ENCODE measurements at places on chromosomes 16 and 17. TPM values are rescaled to one million over a fixed set of nuclear protein-coding genes. Genes with fewer than 3 reads are reported as not detected.

Gene ADAP2
- total RNA-seq = 37.1 TPM

Gene SLFN11
- total RNA-seq = 22.7 TPM

Gene ALOX12
- total RNA-seq = 0.68 TPM

Gene ZNF213
- total RNA-seq = 13.1 TPM

Gene CSH2
- total RNA-seq = not detected

Gene HOXB2
- 13.9 TPM for total RNA-seq

Gene MAPK7
- total RNA-seq = 21.6 TPM

DNA sequence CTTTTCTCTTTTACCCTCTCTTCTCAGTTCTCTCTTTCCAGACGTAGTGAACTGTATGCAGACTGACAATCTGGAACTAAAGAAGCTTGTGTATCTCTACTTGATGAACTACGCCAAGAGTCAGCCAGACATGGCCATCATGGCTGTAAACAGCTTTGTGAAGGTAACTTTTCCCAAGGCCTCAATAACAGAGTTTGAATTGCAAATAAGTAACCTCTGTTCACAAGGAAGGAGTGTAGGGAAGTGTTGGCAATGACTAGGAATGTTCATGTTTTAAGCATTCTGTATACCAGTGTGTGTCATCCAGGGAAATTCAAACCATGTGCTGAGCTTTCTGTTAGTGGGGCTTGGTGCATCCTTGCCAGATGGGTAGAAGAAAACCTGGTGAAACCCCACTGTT, 18.6 kb downstream of the AP2B1 start:
- DNase-seq = no peak
- peaks cover 9% of the 10 kb centered on the region for H3K36me3 ChIP-seq
- no peak overlapping the region for H3K4me3 ChIP-seq

DNA sequence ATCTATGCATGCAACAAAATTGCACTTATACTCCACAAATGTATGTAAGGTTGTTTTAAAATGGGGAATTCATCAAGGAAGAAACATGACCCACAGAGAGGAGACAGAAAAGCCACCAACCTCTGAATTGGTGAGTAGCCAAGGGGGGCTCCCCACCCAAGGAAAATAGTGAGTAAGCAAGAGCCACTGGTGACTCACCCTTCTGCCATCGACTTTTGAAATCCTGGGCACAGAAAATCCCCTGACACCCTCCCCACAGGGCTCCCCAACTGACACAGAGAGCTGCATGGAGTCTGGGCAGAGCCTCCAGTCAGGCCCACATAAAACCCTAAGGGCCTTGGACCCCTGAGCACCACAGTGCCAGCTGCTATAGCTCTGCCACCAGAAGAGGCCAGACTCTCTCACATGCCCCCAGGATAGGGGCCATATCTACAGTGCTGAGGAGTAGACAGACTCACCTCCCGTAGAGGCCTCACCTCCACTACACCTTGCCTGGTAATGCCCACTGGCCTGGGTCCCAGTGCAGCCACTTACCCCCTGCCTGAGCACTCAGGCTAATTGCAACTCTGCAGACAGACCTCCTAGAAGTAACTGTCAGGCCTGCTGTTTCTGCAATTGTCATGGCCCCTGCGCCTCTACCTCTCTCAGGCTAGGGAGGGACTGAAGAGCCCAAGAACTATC, 244.7 kb upstream of the WSB1 start:
- no peaks in the 10 kb centered on the region for H3K27me3 ChIP-seq
- H3K27ac ChIP-seq = no peak overlapping the region
- no peaks in the 10 kb centered on the region for H3K4me1 ChIP-seq
- no peaks in the 10 kb centered on the region for H3K36me3 ChIP-seq
- H3K4me3 ChIP-seq = no peak overlapping the region

- no peaks in the 10 kb centered on the region for H3K36me3 ChIP-seq
- H3K27ac ChIP-seq = no peak overlapping the region
- no peaks in the 10 kb centered on the region for H3K4me1 ChIP-seq
- H3K4me3 ChIP-seq = no peak overlapping the region
- no peaks in the 10 kb centered on the region for H3K27me3 ChIP-seq
These were observed 14.7 kb upstream of the MEOX1 start for GRCh38 chr17:43676471-43676870.

DNA sequence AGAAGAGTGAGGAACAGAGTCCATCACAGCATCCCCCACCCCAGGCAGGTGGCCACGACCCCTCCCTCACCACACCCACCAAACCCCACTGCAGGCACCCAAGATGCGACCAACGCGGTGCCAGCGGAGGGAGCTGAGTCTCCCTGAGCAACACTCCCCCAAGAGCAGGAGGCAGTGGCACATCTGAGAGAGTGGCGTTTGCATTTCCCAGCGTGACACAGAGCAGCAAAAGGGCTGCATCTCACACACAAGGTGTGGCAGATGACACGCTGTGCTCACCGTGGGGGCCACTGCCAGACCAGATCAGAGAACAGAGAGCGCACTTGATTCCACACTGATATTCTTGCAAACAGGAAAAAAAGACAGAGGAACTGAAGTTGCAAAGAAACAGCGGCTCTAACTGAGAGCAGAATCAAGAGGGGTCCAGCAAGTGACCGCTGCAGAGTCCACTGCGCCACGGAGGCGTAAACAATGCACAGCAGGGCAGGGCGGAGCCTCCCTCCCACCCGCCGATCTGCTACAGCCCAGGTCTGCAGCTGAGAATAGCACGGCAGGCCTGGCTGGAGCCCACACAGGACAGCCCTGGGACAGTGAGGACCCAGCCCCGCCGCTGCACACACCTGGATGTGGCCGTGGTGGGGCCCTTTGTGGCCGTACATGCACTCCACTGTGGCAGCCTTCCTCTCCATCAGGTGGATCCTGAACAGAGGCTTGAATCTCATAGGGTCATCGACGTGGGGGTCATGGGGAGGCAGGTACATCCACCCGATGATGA, 26.0 kb upstream of the C16orf95 start:
- H3K4me1 ChIP-seq = no peaks in the 10 kb centered on the region
- no peak for DNase-seq
- H3K36me3 ChIP-seq = peaks cover 21% of the 10 kb centered on the region
- no peak overlapping the region for H3K27ac ChIP-seq
- H3K27me3 ChIP-seq = no peaks in the 10 kb centered on the region
- H3K4me3 ChIP-seq = no peak overlapping the region

DNA sequence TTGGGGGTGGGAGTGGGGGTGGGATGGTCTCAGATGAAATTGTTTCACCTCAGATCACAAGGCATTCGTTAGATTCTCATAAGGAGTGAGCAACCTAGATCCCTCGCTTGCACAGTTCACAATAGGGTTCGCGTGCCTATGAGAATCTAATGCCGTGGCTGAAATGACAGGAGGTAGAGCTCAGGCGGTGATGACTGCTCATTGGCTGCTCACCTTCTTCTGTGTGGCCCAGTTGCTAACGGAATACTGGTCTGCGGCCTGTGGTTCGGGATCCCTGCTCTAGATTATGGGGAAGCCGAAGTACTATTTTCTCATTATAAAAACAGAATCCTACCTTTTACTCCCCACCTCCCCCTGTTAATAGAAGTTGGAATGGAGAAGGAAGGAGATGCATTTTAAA, 18.9 kb downstream of the CLTC start:
- H3K36me3 ChIP-seq = no peaks in the 10 kb centered on the region
- H3K4me3 ChIP-seq = no peak overlapping the region
- no peaks in the 10 kb centered on the region for H3K27me3 ChIP-seq

- no peaks in the 10 kb centered on the region for H3K27me3 ChIP-seq
- DNase-seq = no peak
- peaks cover 33% of the 10 kb centered on the region for H3K4me1 ChIP-seq
- H3K36me3 ChIP-seq = no peaks in the 10 kb centered on the region
- no peak overlapping the region for H3K27ac ChIP-seq
These were observed 2.8 kb upstream of the LPCAT2 start for GRCh38 chr16:55506083-55506482.

DNA sequence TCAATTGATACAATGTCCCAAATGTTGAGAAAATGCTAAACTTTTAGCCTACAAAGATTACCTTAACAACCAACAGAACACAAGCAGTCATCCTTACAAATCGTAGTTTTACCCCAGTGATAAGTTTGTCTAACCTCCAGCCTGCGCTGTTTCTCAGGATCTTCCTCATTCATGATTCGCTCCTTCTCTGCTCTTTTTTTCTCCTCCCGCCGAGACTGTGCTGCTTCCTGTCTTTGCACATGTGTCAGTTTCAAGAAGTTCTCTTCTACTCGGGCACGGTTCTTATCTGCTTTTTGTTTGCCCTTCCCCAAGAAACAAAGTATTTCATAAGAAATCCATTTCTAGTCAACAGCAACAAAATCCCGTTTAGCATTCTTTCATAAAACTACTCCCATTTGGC, 10.2 kb upstream of the STRADA start:
- no peak for DNase-seq
- no peaks in the 10 kb centered on the region for H3K4me1 ChIP-seq
- H3K27ac ChIP-seq = no peak overlapping the region
- H3K36me3 ChIP-seq = peaks cover 52% of the 10 kb centered on the region

DNA sequence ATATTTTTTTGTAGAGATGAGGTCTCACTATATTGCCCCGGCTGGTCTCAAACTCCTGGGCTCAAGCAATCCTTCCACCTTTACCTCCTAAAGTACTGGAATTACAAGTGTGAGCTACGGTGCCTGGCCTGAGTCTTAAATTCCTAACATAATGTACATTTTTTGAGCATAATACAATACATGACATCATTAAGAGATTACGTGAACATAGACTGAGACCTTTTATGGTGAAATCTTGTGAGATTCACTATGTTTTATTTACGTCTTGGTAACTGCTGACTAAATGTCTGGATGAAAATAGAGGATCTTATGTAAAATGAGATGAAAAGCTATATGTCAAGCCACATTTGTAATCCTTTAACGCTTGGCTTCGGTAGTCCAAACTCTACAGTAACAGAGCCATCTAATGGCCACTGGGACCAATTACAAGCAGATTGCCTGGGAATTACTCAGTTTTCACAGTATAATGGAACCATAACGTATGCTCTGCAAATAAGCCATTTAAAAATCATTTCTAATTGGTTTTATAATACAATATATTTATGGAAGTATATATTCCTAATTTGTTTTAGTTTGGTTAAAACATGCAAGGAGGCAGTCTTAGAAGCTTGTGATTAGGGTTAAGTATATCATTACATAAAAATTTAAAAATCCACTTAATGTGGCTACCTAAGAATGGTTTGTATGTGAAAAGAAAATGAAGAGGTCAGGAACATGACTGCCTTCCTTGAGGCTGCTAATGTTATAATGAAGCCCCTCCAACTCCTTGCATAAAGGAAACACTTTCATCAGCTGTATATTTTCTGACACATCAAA, 8.1 kb upstream of the EFCAB13 start:
- H3K27me3 ChIP-seq = no peaks in the 10 kb centered on the region
- H3K4me3 ChIP-seq = no peak overlapping the region
- H3K36me3 ChIP-seq = no peaks in the 10 kb centered on the region
- peaks cover 1% of the 10 kb centered on the region for H3K4me1 ChIP-seq
- DNase-seq = peak; percentile 36
- no peak overlapping the region for H3K27ac ChIP-seq

- H3K36me3 ChIP-seq = peaks cover 15% of the 10 kb centered on the region
- no peaks in the 10 kb centered on the region for H3K27me3 ChIP-seq
- H3K27ac ChIP-seq = no peak overlapping the region
- H3K4me1 ChIP-seq = no peaks in the 10 kb centered on the region
These were observed 27.2 kb upstream of the IL17C start for GRCh38 chr16:88610909-88611812.

DNA sequence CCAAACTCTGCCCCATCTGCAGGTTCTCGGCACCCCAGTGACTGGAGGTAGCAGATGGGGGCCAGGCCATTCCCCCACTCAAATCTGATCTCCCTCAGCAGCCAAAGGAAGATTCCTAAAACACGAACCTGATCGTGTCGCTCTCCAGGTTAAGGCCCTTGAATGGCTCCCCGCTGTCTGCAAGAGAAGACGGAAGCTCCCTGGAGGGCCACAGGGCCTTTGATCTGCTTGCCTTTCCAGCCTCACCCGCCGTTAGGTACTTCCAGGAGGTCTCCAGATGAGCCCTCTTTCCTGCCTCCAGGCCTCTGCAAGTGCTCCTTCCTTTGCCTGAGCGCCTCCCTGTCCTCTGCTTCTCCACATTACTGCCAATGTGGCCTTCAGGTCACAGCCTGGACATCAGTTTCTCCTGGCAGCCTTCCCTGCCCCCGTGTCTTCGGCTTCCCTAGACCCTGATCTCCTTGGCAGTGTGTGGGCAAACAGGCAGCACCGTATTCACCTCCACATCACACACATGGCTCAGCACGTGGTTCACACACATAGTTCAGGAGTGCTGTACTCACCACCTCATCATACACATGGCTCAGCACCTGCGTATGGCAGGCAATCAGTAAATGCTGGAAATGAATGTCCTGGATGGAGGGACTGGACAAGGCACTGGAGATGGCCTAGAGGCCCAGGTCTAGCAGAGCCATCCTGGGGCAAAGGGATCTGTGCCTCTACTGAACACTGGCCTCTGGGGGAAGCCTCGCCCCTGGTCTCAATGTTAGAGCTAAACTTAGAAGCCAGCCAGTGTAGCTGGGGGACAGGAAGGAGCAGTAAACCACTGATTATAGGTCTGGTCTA, 26.4 kb upstream of the MRPS23 start:
- H3K27me3 ChIP-seq = no peaks in the 10 kb centered on the region
- H3K4me3 ChIP-seq = no peak overlapping the region
- peaks cover 44% of the 10 kb centered on the region for H3K4me1 ChIP-seq
- H3K27ac ChIP-seq = peak overlapping the region; percentile 92

GRCh38 chr16:80408014-80408413, 132.8 kb upstream of the DYNLRB2 start:
- H3K36me3 ChIP-seq = no peaks in the 10 kb centered on the region
- H3K4me3 ChIP-seq = no peak overlapping the region
- H3K27ac ChIP-seq = no peak overlapping the region
- no peak for DNase-seq
- no peaks in the 10 kb centered on the region for H3K4me1 ChIP-seq

DNA sequence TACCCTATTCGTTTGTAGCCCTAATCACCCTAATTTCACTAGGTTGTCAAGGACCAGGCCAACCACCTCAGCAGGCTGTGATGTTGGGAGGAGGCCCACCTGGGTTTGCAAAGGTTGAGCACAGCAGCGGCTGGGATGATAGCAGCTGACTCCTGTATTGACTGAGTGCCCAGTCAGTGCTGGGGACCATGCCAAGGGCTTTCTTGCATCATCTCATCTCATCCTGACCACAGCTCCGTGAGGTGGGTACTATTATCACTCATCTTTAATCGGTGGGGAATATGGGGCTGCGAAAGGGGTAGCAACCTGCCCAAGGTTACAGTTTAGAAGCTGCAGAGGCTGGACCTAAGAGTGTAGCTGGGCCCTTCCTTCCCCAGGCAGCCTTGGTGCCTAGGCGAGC, 11.7 kb downstream of the ATPAF2 start:
- no peak for DNase-seq
- H3K27ac ChIP-seq = peak overlapping the region; percentile 34
- H3K27me3 ChIP-seq = no peaks in the 10 kb centered on the region
- no peaks in the 10 kb centered on the region for H3K4me1 ChIP-seq

GRCh38 chr16:69644790-69645189, 79.0 kb downstream of the NFAT5 start:
- no peak for DNase-seq
- H3K4me3 ChIP-seq = no peak overlapping the region
- H3K27me3 ChIP-seq = no peaks in the 10 kb centered on the region

DNA sequence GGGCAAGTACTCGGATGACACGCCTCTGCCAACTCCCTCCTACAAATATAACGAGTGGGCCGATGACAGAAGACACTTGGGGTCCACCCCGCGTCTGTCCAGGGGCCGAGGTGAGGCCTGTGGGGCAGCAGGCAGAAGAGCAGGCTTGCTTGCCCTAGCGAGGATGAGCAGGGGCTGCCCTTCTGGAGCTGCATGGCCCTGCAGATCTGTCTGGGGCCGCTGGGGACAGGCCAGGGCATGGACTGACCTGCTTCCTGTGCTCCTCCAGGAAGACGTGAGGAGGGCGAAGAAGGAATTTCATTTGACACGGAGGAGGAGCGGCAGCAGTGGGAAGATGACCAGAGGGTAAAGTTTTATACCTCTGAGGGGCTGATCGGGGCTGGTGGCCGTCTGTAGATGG, 5.3 kb downstream of the DHX38 start:
- H3K4me3 ChIP-seq = no peak overlapping the region
- H3K27me3 ChIP-seq = no peaks in the 10 kb centered on the region
- H3K36me3 ChIP-seq = peaks cover 60% of the 10 kb centered on the region
- H3K27ac ChIP-seq = no peak overlapping the region

Measured in lung (tissue), 17 donors.